ENCODE measurements at places on chromosomes 5 and 9. TPM values are rescaled to one million over a fixed set of nuclear protein-coding genes. Genes with fewer than 3 reads are reported as not detected.

PCDHB5 gene
- total RNA-seq, result not detected

HMMR gene
- 94.1 TPM for total RNA-seq

GRCh38 chr5:160092514-160092913 lies 26.7 kb downstream of the PWWP2A start:
- no peak for DNase-seq
- H3K27ac ChIP-seq, result no peak overlapping the region
- no peaks in the 10 kb centered on the region for H3K27me3 ChIP-seq

WNT8A gene
- total RNA-seq, result not detected

- DNase-seq, result no peak
- no peak overlapping the region for H3K4me3 ChIP-seq
- no peaks in the 10 kb centered on the region for H3K4me1 ChIP-seq
- H3K36me3 ChIP-seq, result no peaks in the 10 kb centered on the region
- H3K27ac ChIP-seq, result no peak overlapping the region
Observed at GRCh38 chr5:100186181-100186580, 349.0 kb upstream of the FAM174A start.

GRCh38 chr5:1781726-1782384 lies 17.8 kb downstream of the MRPL36 start:
- no peaks in the 10 kb centered on the region for H3K36me3 ChIP-seq
- H3K27ac ChIP-seq, result no peak overlapping the region
- peak; percentile 3 for DNase-seq
- peaks cover 5% of the 10 kb centered on the region for H3K4me1 ChIP-seq
- H3K27me3 ChIP-seq, result no peaks in the 10 kb centered on the region

DNA sequence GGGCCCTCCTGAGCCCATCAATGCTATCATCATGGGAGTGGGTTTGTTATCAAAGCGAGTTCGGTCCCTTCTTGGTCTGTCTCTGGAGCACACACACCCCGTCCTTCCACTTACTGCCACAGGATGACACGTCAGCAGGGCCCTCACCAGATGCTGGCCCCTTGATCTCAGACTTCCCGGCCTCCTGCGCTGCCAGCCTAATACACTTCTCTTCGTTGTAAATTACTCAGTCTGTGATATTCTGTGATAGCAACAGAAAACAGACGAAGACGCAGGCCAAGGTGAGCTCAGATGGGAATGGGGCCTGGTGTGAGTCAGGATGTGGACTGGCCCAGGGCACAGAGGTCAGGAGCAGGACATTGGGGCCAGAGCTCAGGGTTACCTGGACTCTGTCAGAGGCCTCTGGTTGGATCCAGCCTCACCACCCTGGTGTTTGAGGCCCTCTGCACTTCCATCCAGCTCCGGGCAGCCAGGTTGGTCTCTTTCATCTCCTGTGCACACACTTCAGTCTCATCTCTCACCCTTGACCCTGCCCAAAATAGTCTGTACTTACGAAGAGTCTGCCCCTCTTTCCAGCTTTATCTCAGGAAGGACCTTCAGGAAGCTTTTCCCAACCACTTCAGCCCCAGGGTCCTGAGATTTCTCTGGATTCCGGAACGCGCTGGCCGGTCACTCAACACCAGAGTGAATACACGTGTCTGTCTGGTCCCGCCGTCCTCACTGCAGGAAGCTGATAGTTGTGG lies 26.0 kb upstream of the CNOT6 start:
- H3K27me3 ChIP-seq, result peaks cover 4% of the 10 kb centered on the region
- H3K27ac ChIP-seq, result no peak overlapping the region
- no peak for DNase-seq
- H3K4me1 ChIP-seq, result no peaks in the 10 kb centered on the region
- H3K36me3 ChIP-seq, result no peaks in the 10 kb centered on the region

- H3K4me3 ChIP-seq, result peak overlapping the region; percentile 80
- DNase-seq, result peak; percentile 84
- H3K4me1 ChIP-seq, result peaks cover 67% of the 10 kb centered on the region
- H3K27me3 ChIP-seq, result no peaks in the 10 kb centered on the region
- peaks cover 8% of the 10 kb centered on the region for H3K36me3 ChIP-seq
Observed at GRCh38 chr5:170312666-170313065, 15.1 kb upstream of the LCP2 start.

DNA sequence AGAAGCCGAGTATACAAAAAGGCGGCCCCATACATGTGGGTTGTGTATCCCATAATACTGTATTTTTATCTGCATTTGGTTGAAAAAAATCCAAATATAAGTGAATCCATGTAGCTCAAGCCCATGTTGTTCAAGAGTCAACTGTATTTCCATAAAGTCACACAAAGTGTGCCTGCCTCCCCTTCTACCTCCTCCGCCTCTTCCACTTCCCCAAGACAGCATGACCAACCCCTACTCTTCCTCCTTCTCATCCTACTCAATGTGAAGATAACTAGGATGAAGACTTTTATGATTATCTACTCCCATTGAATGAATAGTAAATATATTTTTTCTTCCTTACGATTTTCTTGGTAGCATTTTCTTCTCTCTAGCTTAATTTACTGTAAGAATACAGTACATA lies 92.7 kb downstream of the RFX3 start:
- no peak for DNase-seq
- peaks cover 20% of the 10 kb centered on the region for H3K36me3 ChIP-seq
- H3K4me1 ChIP-seq, result no peaks in the 10 kb centered on the region
- H3K27me3 ChIP-seq, result no peaks in the 10 kb centered on the region
- no peak overlapping the region for H3K4me3 ChIP-seq
